Activated naive CD4-positive, alpha-beta T cell treated with anti-CD3 and anti-CD28 coated beads, Interleukin-2, amount 50 U/mL, for 72 hours (primary cell): ENCODE measurements at places on chromosomes 6 and 20. TPM values are rescaled to one million over a fixed set of nuclear protein-coding genes. Genes with fewer than 3 reads are reported as not detected.
A peak's percentile ranks its signal among the peaks of the same experiment; 100 is the strongest.

The ECT2L gene
- total RNA-seq = not detected

DNA sequence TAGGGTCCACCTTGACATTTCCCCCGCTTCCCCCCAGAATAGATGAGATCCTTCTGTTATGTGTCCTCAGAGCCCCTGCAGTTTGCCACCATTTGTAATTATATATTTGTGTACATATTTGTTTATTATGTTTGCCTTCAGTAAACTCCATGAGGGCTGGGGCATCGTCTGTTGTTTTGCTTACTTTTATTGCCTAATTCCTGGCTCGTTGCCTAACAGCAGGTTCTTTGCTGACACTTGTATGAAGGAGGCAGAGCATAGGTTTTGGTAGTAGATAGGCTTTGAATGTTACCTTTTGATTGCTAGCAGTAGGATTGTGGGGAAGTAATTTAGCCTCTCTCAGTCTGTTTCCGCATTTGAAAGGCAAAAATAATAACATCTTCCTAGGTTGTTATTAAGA is 9.9 kb downstream of the MAP3K4 start:
- no peak for DNase-seq

- no peak for DNase-seq
These were observed 559.4 kb upstream of the AGPAT4 start for GRCh38 chr6:161833099-161833860.

- DNase-seq = no peak
These were observed 43.2 kb upstream of the FNDC1 start for GRCh38 chr6:159125951-159126352.

DNA sequence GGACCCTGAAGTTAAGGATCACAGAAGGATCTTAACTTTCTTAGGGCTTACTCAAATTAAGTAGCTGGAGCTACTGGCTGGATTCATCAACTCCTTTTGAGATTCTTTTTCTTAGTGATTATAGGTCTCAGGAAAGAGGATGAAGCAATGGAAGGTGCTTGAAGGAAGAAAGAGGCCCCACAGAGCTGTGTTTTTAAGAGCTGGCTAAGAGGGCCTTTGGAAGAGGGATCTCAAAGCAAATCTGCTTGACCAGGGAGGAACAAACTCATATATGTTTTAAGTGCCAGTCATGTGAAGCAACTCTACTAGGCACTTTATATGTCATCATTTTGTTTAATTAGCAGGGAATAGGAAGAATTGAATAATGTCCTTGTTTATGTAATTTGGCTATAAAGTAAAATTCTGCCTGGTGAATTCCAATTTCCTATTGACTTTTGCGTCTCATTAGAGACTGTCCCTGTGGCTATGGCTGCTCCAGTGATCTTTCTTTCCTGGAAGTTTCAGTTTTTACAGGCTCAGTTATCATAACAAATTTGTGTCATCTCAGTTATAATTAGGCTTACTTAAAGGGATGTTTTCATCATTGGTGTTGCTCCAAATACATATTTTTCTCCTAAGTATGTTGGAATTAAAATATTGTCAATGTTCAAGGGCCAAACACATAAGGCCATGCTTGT is 222.8 kb upstream of the CITED2 start:
- DNase-seq = no peak

DNA sequence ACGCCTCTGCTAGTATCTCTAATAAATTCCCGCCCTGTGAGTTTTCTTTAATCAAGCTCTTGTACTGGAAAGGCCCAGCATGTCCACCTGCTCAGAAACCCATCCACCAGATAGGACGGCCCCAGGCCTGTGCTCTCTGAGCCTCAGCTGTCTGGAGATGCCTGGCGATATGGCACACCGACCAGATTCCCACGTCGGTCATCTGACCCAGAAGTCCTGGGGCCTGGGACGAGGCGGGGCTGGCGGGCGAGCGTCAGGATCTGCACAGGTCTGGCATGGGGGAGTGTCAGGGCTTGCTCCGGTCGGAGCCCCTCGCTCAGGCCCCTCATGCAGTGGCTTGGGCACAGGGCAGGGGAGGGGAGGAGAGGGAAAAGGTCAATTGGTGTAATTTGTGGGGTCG is 10.2 kb downstream of the RNASET2 start:
- no peak for DNase-seq

DNA sequence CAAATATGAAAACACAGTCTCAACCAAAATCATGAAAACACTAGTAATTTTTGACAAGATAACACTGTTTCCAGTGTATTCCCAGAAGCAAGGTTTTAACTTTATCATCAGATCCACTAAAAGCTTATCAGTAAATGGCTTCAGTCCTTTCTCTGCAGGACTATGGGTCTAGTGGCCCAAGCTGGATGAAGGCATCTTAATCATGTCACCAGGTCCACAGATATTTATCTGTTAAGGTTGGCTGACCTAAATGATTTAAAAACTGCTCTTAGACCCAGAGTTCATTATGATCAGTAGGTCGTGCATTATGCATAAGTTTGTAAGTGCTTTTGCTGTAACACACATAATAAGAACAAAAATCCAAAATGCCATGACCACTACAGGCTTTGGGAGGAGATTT is 118.0 kb downstream of the MAP3K7 start:
- no peak for DNase-seq

The HTR1E gene
- total RNA-seq = not detected

DNA sequence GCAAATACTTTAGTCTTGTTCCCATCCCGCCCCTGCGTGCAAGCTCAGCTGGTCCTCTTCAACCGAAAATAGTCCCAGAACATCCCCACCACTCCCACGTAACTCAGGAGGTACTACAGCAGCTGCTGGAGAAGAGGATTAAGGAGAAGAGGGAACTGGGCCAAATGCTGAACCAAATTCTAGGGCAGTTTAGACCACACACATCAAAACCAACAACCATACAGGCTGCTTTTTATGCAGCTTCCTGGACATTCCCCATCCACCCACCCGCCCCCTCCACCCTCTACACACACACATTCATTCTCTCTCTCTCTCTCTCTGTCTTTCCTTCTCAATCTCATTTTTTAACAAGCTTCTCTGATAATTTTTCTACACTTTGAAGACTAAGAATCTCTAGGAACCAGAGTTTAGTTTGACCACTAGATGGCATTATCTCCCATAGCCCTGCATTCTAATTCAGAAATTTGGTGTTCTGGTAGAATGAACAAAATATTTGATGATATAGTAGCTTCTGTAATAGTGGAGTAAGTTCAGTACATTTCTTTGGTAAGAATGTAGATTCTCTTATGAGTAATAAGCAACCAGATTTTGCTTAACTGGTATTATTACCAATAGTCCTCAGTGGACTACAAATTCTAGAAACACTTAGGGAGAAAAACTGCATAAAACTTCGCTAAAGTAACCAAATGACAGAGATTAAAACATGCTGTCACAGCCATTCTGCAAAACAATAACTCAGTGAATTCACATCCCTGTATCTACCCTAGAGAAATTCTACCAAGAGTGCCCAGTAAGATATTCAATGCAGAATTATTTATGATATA is 52.1 kb upstream of the BEND6 start:
- no peak for DNase-seq

The PAK1IP1 gene
- total RNA-seq = 20.3 TPM

DNA sequence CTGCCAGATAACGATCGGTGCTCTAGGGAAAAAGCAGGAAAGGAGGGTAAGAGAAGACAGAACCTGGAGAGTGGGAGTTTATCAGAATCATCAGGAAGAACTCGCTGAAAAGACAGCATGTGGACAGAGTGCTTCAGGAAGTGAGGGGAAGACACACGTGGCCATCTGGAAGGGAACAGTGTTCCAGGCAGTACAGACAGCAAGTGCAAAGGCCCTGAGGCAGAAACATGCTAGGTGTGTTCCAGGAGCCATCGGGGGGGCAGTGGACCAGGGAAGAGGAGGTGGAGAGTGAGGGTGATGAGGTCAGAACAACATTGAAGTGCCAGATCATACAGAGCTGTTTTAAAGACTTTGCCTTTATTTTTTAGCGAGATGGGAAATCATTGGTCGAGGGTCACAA is 354.3 kb upstream of the CNR1 start:
- no peak for DNase-seq

- DNase-seq = no peak
These were observed 1130.1 kb downstream of the HACE1 start for GRCh38 chr6:103729658-103730057.

DNA sequence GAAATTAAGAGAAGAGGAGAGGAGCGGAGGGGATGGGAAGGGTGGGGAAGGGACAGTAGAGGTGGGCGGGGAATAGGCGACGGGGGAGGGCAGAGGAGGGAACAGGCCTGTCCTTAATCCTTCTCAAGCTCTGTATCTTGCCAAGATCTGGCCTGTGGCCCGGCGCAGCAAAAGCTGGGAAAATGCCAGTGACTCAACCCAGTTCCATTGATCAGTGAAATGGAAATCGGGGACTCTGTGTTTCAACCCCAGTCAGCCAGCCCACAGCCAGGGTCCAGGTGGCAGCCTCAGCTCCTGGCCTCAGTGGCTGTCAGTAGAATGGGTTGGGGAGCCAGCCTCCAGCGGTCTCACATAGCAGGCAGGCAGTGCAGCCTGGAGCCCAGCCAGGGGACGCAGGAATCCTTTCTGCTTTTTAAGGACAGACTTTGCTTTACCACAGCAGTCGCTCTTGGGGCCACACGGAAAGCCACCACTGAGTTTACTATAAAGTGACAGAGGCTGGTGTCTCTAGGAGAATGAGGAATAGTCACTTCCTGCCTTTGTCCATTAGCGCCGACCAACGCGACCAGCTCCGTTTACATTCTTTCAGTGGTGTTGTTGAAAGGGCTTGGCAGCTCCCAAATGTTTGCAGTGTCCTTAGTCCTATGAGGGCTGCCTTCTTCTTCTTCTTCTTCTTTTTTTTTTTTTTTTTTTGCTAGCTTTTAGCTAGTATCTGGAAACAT is 128.0 kb downstream of the RIN2 start:
- DNase-seq = no peak

The NKAIN4 gene
- total RNA-seq = not detected

DNA sequence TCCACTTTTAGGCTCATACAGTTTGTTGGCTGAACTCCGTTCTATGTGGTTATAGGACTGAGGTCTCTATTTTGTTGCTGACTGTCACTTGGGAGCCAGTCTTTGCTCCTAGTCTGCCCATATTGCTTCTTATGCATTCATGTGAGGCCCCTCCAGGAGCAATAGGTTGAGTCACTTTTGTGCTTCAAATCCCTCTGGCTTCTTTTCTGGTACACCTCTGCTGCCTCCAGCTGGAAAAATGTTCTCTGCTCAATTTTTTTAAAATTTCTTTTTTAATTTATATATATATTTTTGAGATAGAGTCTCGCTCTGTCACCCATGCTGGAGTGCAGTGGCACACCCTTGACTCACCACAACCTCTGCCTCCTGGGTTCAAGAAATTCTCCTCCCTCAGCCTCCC is 42.7 kb upstream of the NOX3 start:
- DNase-seq = no peak

The DDRGK1 gene
- 66.4 TPM for total RNA-seq

DNA sequence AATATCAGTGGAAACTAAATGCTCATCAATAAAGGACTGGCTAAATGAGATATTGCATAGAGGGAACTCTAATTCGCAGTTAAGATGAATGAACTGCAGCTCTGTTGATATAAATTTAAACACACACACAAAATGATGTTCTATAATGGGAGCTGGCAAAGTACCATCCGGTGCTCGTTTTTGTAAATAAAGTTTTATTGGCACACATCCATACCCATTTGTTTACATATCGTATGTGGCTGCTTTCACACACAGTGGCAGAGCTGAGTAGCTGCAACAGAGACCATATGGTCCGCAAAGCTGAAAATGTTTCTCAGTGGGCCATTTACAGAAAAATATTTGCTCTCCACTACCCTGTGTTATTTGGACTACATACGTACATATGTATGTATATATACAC is 120.7 kb downstream of the EDN3 start:
- DNase-seq = no peak

The TAAR2 gene
- total RNA-seq = not detected

DNA sequence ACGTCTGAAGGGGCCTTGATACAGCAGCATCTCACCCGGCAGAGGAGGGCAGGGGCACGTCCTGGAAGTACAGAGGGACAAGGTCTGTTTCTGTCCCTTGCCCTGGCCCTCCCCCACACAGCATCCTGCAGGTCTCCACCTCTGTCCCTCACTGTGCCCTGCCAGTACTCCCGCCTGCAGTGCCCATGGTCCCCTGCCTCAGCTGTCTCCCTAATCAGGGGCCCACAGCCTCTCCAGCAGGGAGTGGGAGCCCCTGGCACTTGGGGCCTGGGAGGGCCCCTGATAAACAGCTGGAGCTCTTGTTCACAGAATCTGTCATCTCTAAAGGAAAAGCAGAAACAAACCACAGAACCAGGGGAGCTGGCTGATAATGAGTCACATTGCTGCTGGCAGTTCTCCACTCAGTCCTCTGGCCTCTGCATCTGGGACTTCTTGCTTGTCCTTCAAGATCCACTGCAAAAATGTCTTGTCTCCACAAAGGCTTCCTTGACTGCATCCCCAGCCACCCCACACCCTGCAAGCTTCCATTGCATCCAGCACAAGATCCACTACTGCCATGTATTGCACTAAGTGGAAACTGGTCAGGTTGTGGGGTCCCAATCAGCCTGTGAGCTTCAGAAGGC is 33.2 kb upstream of the TAF8 start:
- no peak for DNase-seq

DNA sequence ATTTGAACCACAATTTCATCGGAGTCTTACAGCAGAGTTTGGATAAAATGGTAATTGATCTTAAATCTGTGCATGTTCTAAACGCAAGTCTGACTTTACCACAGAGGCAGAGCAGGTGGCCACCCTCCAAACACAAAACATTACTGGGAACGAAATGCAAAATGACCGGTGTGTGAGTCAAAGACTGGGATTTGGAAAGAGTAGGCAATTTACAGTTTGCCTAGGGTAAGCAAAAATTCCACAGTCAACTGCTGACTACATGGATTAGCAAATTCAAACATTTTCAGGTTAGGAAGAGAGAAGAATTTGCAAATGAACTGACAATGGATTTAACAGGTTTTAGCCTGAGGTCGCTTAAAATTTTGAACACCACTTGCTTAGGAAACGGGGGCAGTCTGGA is 444.4 kb downstream of the HDGFL1 start:
- DNase-seq = no peak

- no peak for DNase-seq
These were observed 69.7 kb upstream of the TBC1D7 start for GRCh38 chr6:13398069-13398381.

DNA sequence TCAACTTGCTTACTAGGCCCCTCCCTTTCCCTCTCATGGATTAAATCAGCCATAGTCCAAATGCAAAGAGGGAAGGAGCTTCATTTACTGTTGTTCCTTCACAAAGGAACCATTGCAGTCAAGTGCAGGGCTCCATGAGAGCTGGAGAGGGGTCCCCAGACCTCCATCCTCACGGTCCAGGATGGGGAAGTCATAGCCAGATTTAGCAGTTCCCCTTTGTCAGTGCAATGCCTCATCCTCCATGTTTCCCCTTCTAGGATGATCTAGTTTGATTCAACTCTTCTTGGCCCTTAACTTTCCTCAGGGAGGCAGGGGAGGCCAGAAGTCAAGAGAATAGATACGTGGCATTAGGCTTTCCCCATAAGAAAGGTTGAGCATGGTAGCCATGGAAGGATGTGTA is 66.5 kb upstream of the FUCA2 start:
- no peak for DNase-seq

The BNIP5 gene
- total RNA-seq = not detected

GRCh38 chr6:19059102-19059501 is 672.0 kb downstream of the RNF144B start:
- DNase-seq = no peak

- peak; percentile 21 for DNase-seq
These were observed 44.1 kb downstream of the NHSL1 start for GRCh38 chr6:138454981-138455706.

- DNase-seq = no peak
These were observed 4.1 kb upstream of the HSPA12B start for GRCh38 chr20:3728354-3728753.

- DNase-seq = no peak
These were observed 11.6 kb downstream of the CST3 start for GRCh38 chr20:23626040-23626620.

The HS3ST5 gene
- total RNA-seq = not detected

The SLC32A1 gene
- not detected for total RNA-seq
